ENCODE measurements at places on chromosomes 4 and X.

DNA sequence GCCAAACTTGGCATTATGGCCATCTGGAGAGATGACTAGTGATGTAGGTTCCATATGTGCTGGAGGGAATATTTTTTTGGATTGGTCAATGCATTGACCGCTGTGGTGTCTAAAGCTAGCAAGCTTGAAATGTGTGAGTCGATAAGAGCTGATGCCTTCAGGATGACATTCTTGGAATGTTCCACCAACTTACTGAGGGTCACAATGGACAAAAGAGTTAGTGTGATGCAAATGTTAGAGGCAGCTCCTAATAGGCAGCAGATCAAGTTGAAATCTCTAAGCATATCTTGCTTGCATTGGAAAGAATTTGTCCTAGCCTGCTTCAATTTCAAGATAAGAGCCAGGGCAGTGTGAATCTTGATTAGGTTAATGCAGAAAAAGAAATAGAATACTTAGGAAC is 210.4 kb upstream of the AFF2 start:
- no peak for DNase-seq

DNA sequence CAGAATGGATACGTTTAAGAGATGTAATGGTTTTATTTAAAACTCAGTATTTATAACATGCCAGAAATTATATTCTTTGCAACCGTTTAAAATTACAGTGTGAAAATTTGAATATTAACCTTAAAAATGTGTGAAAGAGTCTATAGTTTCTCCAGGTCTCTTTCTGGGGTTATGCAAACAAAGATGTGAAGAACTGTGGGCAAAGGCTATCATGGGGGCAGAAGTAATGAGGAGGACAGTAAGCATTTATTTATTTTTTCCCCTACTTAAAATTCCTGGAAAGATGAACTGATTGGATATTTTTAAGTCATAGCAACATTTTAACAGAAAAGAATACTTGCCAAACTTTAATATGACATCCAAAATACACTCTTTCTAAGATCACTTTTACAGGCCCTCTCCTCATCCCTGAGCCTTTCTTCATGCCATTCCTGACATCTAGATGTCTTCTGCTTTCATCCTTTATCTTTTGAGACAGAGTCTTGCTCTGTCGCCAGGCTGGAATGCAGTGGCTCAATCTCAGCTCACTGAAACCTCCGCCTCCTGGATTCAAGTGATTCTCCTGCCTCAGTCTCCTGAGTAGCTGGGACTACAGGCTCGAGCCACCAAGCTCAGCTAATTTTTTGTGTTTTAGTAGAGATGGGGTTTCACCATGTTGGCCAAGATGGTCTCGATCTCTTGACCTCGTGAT is 46.1 kb downstream of the TMEM131L start:
- no peak for DNase-seq

GRCh38 chrX:2514131-2514530 is 13.4 kb upstream of the DHRSX start:
- no peak for DNase-seq

DNA sequence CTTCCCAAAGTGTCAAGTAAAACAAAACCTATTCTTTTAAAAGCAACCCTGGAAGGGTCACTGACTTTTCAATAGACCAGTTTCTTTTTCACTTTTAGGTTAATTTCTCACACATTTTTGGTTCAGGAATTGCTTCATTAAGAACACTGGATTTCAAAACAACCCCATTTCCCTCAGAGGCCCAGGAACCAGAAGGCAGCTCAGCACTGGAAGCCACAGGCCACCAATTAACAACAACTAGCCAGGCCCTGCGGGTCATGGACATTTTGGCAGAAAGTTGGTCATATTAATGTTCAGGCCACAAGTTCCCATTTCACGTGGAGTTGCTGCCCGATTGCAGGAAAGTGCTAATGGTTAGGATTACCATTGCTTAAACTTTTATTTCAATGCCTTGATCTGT is 39.8 kb downstream of the HAND2 start:
- DNase-seq: no peak

DNA sequence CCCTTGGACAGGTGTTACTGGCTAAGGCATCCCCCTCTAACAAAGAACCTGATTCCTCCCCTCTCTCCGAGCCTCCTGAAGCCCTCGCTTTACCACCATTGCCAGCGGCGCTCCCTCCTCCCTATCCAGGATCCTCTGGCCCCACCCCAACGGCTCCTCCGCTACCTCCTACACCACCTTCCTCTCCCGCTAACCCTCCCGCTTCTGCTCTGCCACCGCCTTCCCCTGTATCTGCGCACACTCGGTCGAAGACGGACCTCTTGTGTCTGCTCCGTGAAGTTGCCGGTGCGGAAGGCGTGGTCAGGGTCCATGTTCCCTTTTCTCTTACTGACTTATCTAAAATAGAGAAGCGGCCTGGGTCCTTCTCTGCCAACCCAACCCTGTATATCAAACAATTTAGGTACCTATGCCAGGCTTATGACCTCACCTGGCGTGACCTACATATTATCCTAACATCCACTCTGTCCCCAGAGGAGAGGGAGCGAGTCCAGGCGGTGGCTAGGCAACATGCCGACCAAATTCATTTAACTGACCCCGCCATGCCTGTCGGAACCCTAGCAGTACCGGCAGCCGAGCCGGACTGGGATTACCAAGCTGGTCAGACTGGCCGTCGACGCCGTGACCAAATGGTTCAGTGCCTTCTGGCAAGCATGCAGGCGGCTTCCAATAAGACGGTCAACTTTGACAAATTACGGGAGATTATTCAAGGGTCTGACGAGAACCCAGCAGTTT is 958.9 kb downstream of the RPA4 start:
- no peak for DNase-seq

GRCh38 chr4:17347445-17347844 is 164.4 kb downstream of the QDPR start:
- DNase-seq: no peak

- DNase-seq: peak; percentile 17
Measured at GRCh38 chrX:45771560-45772340, 571.1 kb upstream of the DIPK2B start.

- no peak for DNase-seq
Measured at GRCh38 chr4:38313175-38313574, 350.8 kb upstream of the KLF3 start.

- no peak for DNase-seq
Measured at GRCh38 chr4:7417639-7418038, 17.1 kb downstream of the PSAPL1 start.

DNA sequence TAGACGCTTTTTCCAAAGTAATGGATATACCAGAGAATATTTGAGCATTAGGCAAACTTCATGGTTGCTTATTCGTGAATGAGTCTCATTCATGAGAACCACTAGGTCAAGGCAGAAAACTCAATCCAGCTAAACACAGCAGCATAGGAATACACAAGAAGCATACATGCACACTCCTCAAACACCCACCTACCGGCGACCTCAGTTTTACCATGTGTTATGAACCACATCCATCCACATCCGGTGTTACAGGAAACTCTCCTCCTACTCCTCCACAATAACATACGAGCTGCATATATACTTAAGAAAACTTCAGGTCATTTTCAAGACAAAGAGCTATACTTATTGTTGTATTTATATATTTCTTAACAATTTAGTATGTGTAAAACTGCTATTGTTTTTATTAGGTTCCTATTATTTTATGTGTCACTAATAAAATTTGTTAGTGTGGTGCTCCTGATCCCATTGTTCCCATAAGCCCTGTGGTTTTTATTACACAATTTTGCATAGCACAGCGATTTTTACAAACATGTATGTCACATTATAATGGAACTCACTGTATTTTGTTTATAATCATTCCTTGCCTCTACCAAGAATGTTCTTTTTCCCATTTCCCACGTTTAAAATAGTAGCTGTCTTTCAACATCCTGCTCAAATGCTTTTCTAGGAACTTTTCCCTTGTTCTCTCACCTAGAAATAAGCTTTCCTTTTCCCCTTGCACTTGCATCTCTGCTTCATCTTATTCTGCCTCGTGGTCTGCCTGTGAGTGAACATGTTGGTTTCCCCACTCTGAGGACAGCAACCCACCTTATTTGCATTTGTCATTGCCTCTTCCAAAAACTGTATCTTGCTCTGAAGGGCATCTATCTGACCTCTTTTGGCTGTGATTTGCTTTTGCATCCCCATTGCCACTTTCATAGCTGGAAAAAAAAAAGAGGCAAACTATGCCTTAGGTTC is 48.3 kb downstream of the STBD1 start:
- no peak for DNase-seq

- no peak for DNase-seq
Measured at GRCh38 chr4:7677799-7678301, 243.1 kb upstream of the PSAPL1 start.

- peak; percentile 28 for DNase-seq
Measured at GRCh38 chrX:123833387-123833786, 26.5 kb upstream of the XIAP start.

- no peak for DNase-seq
Measured at GRCh38 chr4:1137063-1137776, 23.9 kb upstream of the RNF212 start.

DNA sequence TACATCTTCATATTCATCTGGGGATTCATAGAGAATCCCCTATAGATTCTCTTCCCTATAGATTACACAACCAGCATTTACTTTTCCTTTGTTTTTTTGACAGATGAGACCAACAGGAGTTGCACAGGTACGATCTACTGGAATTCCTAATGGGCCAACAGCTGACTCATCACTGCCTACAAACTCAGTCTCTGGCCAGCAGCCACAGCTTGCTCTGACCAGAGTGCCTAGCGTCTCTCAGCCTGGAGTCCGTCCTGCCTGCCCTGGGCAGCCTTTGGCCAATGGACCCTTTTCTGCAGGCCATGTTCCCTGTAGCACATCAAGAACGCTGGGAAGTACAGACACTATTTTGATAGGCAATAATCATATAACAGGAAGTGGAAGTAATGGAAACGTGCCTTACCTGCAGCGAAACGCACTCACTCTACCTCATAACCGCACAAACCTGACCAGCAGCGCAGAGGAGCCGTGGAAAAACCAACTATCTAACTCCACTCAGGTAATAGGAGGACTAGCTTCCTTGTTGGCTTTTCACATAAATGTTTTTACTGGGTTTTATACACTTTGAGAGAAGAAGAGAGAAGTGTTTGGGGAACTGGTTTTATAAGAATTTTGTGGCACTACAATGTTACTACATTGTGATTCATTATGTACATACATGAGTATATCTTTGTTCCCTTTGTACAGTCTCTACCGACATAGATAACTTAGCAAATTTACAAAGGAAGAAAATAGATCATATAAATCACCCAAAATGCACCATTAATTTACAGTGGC is 137.2 kb downstream of the DIPK2B start:
- no peak for DNase-seq

DNA sequence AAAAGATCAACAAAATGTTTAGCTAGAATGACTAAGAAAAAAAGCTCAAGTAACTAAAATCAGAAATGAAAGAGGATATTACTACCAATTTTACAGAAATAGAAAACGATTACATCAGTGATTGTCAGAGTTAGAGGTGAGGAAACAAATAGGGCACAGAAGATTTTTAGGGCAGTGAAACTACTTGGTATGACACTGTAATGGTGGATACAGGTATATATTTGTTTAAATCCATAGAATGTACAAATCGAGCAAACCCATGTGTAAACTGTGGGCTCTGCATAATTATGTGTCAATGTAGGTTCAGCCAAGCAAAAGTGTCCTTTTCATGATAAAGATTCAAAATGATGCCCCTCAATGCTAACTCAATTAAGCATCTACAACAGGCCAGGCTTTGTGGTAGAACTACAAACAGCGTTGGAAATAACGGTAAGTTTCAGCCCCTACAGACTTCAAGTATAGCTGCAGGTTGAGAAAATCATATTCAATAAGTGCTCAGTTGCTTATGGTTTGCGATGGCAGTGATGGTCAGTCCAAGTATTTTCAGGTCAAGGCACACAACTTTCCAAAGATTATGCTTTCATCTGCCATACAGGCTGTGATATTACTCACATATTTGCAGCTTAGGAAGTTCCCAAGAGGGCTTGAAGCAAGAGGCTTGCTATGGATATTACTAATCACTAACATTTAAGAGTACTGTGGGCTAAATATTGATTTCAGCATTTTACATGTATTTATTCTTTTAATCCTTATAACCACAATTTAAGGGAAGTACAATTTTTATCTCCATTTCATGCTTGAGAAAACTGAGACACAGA is 158.6 kb downstream of the TET2 start:
- no peak for DNase-seq

GRCh38 chr4:71355045-71355444 is 16.2 kb downstream of the SLC4A4 start:
- DNase-seq: no peak

DNA sequence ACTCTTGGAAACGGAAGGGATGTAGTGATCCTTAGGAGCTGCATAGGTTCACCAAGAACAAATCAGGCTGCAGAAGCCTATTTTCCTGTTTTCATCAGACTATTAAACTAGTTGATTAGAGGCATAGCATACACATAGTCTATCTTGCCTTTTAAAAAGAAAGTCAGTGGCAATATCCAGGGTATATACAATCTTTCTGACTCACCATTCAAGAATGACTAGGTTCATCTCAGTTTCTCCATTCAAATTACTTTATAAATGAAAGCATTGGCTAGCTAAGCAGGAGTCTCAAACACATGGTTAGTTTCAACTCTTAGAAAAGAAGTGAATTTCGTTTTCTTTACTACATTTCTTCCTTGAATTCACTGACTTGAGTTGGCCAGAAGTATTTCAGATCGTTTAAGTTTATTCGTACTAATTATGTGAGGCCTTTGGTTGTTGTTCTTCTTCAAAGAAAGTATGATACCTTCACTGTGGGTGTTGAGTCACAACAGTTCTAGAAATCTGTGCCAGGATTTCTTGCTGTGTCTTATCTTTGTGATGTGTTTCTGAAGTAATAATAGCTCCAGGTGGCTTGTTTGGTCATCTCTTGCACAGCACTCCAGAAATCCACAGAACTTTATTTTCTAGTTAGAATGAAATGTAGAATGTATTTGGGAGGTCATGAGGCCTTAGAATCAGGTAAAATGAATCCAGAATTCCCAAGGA is 88.2 kb downstream of the AWAT2 start:
- no peak for DNase-seq

DNA sequence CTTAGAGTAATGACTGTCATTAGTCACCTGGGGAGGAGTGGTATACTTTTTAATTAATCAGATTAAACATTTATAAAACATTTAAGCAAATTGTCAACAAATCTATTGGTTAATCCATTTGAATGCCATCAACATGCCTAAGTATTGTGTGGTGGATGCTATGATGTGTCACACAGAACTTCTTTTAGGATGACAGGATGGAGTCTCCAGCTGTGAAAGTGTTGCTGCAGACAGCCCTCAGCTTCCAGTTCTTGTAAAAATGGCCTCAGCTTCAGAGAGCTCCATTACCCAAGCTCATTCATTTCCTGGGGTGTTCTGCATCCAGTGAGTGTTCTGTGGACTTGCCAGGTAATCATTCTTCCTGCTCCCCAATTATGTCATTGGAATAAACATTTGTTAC is 74.3 kb upstream of the CLNK start:
- DNase-seq: no peak

GRCh38 chr4:75412746-75413145 is 101.5 kb downstream of the RCHY1 start:
- no peak for DNase-seq

GRCh38 chrX:93420090-93420489 is 253.3 kb downstream of the NAP1L3 start:
- no peak for DNase-seq

Data from central memory CD8-positive, alpha-beta T cell (primary cell).